ENCODE measurements at places on chromosomes 16 and 17. TPM values are rescaled to one million over a fixed set of nuclear protein-coding genes. Genes with fewer than 3 reads are reported as not detected.

DNA sequence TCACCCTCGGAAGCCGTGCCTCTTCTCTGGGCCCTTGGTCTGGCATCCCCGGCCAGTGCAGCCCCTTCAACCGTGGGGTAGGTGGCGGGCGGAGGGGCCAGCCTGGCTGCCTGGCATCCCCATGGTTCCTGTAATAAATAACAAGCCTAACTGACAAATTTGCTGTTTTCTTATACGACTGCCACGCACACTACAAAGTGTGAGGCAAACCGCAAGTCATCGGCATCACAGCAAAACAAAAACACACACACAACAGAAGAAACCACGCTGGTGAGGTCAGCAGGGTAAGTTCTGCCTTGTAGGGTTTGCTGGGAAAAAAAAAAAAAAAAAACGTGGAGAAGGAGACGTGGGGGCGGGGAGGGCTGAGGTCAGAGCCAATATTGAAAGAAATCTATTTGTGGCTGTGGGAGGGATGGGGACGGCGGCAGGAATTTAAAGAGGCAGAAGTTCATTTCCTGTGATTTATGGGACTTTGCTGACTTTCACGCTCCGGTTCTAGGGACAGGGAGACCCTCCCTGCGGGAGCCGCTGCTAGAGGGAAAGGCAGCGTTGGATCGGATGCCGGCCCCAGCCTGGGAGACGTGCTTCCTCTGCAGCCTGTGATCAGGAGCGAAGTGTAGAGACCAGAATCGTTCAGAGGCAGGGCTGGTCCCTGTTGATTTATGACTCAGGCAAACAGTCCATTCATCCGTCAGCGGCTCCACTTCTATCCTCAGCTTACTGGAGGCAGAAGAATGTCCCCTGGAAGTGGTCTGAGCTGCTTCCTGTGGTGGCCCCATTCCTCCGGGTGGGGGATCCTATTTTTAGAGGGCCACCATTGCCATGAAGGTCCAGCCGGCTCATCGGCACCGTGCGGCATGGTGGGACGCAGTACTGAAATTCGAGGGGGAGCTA is 162.8 kb downstream of the FOXL1 start:
- DNase-seq, result peak; percentile 66

DNA sequence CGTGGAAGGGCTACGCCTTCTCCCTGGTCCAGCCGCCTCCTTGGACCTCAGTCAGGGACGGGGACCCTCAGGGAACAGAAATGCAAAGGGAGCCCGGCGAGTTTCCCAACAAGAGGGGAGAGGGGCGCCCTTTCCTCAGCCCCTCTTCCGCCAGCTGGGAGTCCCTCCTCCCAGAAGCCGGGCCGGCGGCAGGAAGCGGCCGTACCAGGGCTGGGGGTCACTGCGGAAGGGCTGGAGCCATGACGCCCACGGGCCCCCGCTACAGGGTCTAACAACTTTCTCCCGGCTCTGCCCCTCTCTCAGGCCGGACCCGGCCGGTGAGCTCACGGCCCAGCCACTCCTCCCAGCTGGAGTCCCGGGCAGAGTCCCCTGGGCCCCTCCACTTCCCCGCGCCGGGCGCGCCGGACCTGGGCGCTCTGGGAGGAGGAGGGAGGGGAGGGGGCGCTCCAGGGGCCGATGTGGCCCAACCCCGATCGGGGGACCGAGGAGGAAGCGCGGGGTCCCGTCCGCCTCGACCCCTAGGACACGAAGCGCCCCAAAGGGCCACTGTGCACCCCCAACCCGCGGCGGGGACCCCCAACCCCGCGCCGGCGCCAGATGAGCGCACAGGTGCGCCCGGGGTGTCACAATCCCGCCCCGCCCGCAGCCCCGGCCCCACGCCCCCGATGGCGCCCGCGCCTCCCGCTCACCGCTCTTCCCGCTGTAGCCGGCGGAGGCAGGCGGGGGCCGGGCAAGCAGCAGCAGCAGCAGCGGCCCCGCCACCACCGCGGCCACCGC is 578 bp downstream of the PGAP6 start:
- no peak for DNase-seq

GRCh38 chr16:77738706-77739558 is 16.6 kb downstream of the NUDT7 start:
- no peak for DNase-seq

DNA sequence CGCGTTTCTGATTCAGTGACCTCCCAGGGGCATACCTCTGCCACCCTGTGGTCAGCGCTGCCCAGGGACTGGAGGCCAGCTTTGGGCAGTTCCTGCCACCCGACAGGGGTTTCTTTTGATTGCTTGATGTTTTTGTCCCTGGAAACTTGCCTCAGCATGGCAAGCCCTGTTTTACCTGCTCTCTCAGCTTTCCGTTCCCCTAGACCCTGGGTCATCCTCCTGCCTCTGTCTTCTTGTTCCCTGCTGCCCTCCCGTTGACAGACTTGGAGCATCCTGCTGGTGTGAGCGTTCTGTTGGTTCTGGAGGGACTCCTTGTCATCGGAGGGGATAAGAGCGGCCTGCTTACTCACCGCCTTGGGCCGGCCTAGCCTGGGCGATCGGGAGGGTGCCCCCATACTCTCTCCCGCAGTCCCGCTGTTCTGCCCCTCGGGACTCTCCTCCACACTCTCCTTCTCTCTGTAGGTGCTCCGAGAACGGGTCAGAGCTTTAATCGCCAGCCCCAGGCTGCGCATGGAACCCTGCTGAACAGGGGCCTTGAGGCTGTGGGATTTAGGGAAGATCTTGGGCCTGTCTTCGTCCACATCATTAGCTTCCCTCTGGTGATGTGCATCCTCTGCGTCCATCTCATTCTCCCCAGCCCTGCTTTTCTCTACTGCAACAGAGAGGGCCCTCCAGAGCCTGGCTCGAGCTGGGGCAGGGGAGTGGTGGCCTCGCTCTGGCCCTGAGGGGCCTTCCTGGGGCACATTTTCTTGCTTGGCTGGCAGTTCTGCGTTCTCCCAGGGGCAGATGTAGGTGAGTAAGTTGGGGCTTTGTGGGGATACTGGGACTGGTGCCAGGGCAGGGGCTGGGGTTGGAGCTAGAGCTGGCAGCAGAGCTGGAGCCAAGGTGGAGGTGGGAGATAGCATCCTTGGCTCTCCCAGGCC is 13.7 kb downstream of the GPR179 start:
- DNase-seq, result no peak

- no peak for DNase-seq
These were observed 2.3 kb downstream of the C17orf58 start for GRCh38 chr17:67993998-67994361.

DNA sequence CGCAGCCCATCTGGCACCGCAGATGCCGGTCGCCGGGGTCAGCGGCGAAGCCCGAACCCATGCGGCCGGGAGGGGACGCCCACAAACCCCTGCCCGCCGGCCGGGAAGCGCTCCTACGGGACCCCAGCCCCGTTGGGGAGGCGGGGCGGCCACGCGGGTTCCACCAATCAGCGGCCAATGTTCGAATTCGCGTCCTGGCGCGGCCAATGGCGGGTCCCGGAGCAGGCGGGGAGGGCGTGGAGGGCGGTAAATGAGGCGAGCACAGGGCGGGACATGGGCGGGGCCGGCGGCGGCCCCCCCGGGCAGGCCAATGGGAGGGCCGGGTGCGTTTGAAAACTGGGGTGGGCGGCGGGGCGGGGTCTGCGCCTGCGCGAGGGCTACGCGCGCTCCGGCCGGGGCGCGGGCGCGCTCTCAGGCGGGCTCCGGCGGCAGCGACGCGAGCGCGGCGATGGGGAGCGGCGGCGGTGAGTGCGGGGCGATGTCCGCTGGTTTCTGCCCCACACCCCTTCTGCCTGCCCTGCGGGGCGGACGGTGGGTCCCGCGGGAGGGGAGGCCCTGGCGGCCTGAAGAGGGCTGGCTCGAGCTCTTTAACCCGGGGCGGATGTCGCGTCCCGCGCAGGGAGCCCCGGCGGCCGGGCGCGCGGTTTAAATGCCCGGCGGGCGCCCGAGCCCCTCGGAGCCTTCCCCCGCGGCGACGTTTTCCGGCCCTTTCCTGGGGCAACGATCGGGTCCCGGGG is at the start of gene CCNF:
Gene CCNF, plus strand, starts transcription at position 414 of the 737 bp plus-strand sequence. Its CDS starts 35 bp downstream, at position 449.
- DNase-seq, result peak; percentile 99

DNA sequence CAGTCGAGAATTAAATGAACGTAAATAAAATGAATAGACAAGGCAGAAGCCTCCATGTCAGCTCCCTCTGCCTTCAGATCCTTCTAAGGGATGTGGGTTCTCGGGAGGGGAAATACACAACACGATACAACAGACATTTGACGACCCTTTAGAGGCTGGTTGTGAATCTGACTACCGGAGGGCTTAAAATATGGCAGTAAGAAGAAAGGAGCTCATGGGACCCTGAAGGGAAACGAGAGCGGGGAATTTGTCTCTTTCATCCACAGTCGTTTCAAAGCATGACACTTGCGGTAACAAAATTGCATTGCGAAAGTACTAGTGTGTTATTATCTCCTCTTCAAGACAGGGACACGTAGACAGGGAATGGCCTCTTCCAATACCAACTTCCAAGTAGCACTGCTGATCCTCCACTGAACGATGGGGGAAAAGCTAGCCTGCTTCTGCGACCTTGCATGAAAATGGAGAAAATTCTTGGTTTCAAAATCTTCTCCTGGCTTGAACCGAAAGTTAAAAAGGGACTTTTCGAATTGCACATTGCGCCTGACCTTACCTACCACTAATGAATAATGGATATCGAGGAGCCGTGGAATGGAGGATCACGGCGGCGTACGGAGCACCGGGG is 1.2 kb upstream of the TNRC6C start:
- no peak for DNase-seq

DNA sequence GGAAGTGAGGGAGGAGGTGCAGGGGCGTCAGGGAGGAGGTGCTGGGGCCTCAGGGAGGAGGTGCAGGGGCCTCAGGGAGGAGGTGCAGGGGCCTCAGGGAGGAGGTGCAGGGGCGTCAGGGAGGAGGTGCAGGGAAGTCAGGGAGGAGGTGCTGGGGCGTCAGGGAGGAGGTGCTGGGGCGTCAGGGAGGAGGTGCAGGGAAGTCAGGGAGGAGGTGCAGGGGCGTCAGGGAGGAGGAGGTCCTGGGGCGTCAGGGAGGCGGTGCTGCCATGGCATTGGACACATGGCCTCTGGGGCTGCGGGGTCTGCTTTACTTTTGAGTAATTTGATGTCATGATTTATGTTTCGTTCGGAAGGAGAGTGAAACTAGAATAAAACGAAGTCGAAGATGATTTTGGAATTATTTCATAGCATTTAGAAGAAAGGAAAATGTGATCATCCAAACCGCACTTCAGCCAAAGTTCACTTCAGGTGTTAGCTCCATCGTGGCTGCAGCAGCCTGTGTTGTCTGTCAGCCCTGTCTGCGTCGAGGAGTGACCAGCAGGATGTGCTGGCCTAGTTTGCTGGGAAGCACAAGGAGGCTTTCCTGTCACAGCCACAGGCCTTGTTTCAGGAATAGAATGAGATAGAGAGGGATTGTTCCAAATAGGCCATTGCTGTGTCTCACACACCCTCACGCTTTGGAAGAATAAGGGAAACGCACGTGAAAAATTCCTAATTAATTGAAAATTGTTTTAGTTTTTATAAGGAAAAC is 42.8 kb downstream of the RAB11FIP3 start:
- DNase-seq, result no peak

- no peak for DNase-seq
These were observed 78.5 kb upstream of the ELAC2 start for GRCh38 chr17:13096291-13096690.

- no peak for DNase-seq
These were observed 13.9 kb upstream of the HELZ start for GRCh38 chr17:67258821-67259468.

DNA sequence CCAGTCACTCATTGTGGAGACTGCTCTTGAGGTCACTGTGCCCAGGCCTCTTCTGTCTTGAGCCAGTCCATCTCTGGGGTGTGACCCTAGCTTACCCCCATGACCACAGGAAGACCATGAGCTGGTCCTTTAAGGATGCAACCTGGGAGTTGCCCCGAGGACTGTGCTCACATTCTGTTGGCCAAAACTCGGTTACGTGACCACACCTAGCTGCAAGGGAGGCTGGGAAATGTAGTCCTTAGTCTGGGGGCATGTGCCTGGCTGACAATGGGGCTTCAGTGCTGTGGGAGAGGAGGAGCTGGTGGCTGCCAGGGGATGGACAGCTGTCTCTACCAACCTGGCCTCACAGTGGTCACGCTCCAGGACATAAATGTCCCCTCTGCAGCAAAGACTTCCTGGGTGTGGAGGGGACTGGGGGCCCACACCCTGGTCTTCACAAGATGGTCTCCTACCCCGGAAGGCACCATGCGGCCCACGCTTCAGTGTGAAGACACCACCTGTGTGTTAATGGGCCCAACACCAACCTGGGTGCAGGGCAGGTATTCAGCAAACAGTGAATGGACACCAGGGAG is 55.4 kb downstream of the JPH3 start:
- DNase-seq, result no peak

- DNase-seq, result no peak
These were observed 44.0 kb downstream of the MYH3 start for GRCh38 chr17:10612957-10613744.

- peak; percentile 54 for DNase-seq
These were observed 7.3 kb downstream of the CACNA1H start for GRCh38 chr16:1159973-1160772.

GRCh38 chr16:86016201-86016965 is 117.4 kb downstream of the IRF8 start:
- DNase-seq, result no peak

GRCh38 chr16:977081-977701 is 4.4 kb upstream of the SOX8 start:
- peak; percentile 59 for DNase-seq

GRCh38 chr16:22161999-22162655 is at the start of gene SDR42E2:
Gene SDR42E2, plus strand, starts transcription at chr16:22162506. Its CDS starts 3,077 bp downstream, at chr16:22165583.
- no peak for DNase-seq

DNA sequence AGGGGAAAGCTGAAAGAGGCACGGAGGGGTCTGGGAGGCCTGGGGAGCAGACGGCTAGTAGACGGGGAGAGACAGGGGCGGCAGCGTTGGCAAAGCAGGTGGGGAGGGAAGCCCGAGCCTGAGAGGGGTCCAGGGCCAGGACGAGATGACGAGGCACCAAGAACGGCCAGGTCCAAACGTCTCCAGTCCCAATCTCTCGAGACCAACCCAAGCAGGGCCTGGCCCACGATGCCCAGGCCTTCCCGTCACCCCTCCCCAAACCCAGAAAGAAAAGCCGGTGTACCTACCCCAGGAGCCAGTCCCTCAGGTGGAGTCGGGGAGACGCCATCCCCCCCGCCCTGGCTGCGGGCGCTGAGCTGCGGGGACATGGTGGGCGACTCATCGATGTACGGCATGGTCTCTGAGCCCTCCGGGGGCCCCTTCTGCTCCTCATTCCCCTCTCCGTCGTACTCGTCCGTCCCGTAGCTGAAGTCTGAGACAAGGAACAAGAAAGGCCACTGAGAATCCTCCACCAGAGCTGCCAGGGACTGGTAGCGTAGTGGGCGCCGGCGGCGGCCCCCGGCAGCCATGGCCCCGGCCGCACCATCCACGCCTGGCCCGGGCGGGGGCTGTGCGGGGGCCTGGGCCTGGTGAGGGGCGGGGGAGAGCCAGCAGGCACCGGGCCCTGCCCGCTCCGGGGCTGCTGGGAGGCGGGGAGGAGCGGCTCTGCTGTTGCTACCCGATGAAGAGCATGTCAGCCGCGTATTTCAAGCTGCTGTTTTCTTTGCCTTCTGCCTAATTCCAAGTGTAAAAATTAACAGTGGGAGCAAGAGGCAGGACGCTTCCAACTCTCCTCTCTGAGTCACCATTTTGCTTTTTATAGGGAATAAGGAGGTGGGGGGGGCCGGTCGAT is 54.6 kb downstream of the ABR start:
- no peak for DNase-seq

- DNase-seq, result no peak
These were observed 20.1 kb downstream of the UNC119 start for GRCh38 chr17:28532050-28532960.

The SOST gene
- total RNA-seq, result not detected

The CTRB2 gene
- 2.4 TPM for total RNA-seq

The CD300H gene
- not detected for total RNA-seq

The APOBR gene
- 0.34 TPM for total RNA-seq
